ENCODE measurements at places on chromosomes 4 and X.
A peak's percentile ranks its signal among the peaks of the same experiment; 100 is the strongest.

- no peak for DNase-seq
Measured at GRCh38 chr4:106738121-106738520, 298.0 kb downstream of the DKK2 start.

DNA sequence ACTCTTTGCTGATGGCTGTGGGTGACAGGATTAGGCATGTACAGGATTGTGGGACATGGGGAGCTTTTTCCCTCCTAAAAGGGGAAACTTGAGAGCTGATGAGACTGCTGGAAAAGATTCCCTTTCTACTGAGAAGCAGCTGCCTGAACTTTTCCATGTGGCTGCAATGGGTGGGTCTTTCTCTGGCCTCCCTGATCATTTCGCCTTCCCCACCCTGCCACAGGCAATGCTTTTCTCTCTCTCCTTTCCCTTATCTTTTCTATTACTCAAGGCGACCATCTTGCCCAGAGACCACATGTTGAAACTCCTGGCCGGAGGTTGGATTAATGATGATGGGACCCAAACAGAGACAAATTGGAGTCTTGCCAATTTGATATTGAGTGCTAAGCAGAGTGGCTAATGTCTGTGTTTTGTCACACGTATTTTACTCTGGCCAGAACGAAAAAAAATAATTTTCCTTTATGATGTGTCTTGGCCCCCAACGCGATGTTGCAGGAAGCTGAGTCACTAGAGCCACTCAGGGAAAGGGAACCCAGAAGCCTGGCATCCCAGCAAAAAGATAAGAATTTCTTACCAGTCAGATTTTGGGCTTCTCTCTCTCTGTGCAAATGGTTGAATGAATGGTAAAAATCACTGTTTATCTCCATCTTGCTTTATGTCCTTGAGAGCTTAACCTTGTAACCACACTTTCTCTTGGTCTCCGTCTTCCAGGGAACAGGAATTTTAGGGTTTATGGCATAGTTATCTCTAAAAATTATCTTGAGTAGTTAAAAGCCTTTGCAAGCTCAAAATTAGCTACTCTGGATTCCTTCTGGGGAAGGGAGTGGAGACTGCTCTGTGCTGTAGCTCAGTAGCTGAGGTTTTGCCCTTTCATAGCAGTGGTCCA is 19.4 kb upstream of the ATP8A1 start:
- no peak for DNase-seq

- peak; percentile 30 for DNase-seq
Measured at GRCh38 chr4:82515705-82516104, 46.1 kb downstream of the TMEM150C start.

DNA sequence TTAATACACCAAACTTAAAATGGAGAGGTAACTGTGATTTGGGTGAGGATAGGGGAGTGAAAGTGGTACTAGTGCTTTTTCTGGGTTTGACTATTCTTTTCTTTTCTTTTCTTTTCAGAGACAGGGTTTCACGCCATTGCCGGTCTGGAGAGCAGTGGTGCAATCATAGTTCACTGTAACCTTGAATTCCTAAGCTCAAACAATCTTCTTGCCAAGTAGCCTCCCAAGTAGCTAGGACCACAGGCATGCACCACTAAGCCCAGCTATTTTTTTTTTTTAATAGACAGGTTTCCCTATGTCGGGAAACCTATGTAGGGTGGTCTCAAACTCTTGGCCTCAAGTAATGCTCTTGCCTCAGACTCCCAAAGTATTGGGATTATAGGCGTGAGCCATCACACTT is 3.0 kb upstream of the ARMCX4 start:
- DNase-seq = no peak

GRCh38 chrX:112513154-112513553 is 166.6 kb downstream of the LHFPL1 start:
- peak; percentile 28 for DNase-seq

GRCh38 chrX:65677954-65678469 is 10.6 kb downstream of the MSN start:
- DNase-seq = peak; percentile 91

- DNase-seq = peak; percentile 51
Measured at GRCh38 chr4:46146993-46147392, 23.1 kb upstream of the GABRG1 start.

- no peak for DNase-seq
Measured at GRCh38 chrX:152418025-152418424, 33.1 kb downstream of the GABRA3 start.

- DNase-seq = peak; percentile 90
Measured at GRCh38 chr4:48360285-48361011, 19.1 kb downstream of the SLAIN2 start.

DNA sequence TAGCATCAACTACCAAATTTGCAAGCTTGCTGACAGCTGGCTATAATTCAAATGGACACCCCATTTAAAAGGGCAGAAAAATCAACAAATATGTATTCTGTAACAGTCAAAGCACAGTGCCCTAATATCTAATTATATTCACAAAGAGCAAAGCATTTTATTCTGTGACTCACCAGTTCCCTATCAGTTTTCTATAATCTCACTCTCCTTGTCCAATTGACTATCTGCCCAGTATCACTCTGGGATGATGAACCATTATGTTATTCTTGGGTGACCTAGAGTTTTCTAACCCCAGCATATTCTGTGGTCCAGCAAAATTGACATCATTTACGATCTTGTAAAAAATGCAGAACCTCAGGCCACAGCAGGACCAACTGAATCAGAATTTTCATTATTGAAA is 82.0 kb upstream of the FREM3 start:
- no peak for DNase-seq

DNA sequence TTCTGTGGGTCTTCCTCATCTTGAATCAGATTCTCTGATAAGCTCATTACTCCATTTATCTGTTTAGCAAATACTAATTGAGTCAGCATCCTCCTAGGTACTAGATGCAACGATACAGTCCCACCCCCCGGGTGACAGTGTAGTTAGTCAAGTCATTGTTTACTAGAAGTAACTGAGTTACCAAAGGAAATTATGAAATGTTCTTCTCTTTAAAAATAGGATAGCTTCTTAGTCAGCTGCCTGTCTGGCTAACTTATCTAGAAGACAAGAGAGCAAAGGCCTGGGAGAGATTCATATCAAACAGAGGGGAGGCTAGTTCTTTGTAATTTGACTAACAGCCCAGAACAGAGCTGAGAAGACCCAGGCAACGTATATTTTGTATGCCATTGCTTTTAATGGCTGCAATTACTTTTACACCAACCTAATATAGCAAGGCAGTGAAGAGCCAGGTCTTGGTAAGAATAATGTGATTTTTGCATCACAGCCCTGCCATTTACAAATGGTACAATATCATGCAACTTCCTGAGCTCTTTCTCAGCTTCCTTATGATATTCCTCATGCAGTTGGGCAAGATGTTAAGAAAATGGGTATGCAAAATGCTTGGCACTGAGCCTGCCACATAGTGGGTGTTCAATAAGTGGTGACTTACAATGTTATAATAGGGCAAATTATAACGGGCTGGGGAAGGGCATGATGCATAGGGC is 149.9 kb downstream of the CHIC2 start:
- peak; percentile 99 for DNase-seq

DNA sequence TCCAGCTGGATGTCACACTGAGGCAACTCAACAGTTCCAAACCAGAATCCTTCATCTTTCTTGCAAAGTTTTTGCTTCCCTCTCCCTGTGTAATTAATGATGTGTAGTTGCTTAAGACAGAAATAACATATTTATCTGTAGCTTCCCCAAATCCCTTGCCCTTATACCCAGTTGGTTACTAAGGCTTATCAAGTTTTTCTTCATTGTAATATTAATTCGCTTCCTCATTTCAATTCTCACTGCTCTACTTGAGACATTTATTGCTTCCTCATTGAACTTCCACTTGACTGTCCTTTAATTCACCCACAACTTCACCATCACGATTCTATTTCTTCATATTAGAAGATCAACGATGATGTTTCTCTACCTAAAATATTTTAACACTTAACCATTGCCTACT is 386.6 kb upstream of the CPEB2 start:
- no peak for DNase-seq

DNA sequence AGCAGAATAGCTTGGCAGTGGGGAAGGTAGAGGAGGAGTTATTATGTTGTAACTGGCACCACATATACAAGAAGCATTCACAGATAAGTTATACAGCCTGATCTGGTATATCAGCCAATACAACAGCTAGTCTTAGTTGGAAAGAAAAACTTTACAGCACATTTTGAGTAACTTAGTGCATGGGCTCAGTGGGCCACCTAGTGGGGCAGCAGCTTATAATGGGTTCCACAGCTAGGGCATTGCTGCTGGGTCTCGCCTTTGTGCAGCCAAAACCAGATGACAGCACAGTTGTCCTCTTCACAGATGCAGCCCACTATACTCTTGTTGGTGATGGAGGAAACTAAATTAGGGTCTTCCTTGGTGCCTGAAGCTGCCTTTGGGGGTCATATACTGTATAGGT is 448.1 kb upstream of the RASGEF1B start:
- no peak for DNase-seq

- DNase-seq = no peak
Measured at GRCh38 chr4:157600583-157600982, 380.1 kb downstream of the GRIA2 start.

GRCh38 chr4:41000356-41000755 is 214.0 kb downstream of the APBB2 start:
- DNase-seq = no peak

DNA sequence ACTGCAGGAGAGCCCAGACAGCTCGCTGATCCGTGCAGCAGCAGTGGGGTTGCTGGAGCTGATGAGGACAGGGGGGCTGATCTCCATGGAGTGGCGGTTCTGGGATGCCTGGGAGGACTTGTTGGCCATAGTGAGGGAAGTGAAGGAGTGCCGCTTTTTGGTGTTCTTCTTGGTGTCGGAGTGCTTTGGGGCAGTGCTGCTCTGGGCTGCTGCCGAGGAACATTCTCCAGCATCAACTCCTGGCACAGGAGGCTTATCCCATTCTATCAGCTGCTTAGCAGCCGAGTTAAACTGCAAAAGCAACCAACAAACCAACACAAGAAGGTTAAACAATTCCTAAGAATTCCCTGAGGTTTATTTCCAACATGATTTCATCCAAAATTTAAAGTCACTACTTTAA is 126.3 kb upstream of the CBR4 start:
- DNase-seq = no peak

DNA sequence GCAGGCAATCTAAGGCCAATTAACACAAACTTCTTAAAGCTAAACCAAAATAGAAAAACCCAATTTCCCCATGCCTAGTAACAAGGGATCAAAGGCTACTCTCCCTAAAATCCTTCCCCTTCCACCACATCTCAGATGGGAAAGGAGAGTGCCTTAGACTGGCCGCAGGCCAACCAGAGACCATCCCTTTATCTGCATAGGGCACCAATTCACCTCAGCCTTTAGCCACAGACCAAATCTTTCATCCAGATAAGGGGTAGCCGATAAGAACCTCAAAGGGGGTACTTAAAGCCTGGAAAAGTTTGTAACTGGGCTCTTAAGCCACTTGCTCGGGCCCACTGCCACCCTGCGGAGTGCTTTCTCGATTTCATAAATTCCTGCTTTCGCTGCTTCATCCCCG is 68.3 kb downstream of the TEX13C start:
- DNase-seq = no peak

Measured in bronchial epithelial cell (primary cell).